Frontal cortex (tissue), 4 donors: ENCODE measurements at places on chromosomes 7 and 10. TPM values are rescaled to one million over a fixed set of nuclear protein-coding genes. Genes with fewer than 3 reads are reported as not detected.

GRCh38 chr10:121065330-121065729, 214.2 kb downstream of the WDR11 start:
- DNase-seq: no peak

DNA sequence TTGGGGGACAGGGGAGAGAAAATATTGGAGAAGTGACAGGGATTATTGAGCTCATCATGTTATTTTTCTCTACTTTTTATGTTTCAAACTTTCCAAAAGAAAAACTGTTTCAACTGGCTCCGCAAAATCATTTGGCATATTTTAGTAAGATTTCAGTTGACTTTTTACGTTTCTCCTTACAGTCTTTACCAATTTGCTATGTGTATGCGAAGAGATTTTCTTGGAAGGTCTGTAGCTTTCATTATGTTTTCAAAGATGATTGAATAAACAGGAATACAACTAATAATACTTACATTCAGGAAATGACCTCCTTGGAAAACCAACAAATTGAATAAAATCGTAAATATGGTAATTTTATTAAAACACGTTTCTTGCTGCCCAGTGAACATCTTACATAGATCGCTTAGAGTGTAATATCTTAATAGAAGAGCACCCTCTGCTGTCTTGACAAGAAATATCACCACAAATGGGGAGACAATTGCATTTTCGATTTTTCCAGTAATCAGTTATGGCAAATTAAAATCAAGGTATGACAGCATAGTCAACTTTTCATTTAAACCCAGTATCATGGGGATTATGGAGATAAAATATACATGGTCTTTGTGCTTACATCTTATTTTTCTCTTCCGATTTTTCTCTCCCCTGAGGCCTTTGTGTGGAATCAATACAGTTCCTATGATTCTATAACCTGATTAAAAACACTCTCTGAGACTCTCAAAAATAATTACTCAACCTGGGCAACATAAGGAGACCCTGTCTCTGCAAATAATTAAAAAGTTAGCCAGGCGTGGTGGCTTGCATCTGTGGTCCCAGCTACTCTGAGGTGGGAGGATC, 43.1 kb downstream of the MBL2 start:
- DNase-seq: peak; percentile 45

- no peak for DNase-seq
These were observed 192.1 kb downstream of the EBF3 start for GRCh38 chr10:129771991-129772431.

DNA sequence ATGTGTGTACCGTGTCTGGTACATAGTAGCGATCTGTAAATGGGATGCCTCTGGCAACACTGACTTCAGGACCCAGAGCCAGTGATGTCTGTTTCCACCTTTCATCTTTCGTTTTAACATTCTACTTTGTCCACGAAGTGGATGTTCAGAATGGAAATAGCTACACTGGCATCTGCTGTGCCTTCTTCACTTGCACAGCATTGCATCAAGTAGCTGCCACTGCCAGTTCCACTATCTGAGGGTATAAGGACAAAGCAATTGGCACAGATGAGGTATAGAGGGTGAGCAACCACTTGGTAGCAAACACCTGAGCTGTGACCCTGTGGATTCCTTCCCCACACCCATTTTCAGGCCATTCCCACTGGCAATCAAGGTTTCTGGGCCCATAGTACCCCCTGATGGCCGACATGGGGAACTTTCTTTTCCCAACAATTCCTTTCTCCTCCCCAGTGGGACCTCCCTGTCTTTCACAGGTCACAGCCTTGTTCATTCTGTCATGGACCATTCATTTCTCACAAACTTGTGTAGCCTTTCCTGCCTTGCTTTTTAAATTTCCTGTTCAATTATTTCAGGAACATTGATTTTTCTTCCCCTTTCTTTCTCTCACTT, 4.0 kb downstream of the ITGA8 start:
- DNase-seq: peak; percentile 26

GRCh38 chr7:43834463-43835251, 34.7 kb downstream of the MRPS24 start:
- DNase-seq: no peak

DNA sequence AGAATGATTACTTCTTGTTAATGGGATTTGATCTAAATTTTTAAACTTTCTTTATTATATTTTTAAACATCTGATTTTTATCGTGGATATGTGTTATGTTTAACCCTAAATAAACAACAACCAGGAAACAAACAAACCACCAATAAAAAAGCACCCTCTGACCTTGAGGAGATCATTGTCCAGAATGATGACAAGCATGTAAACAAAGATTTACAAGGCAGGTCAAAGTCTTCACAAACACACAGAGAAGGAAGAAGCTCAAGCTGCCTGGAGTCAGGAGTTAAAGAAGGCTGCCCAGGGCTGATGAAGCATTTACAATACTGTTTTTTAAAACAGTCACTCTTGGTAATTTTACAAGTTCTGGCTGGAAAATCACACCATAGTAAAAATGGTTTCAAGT, 31.0 kb upstream of the EGFR start:
- no peak for DNase-seq

DNA sequence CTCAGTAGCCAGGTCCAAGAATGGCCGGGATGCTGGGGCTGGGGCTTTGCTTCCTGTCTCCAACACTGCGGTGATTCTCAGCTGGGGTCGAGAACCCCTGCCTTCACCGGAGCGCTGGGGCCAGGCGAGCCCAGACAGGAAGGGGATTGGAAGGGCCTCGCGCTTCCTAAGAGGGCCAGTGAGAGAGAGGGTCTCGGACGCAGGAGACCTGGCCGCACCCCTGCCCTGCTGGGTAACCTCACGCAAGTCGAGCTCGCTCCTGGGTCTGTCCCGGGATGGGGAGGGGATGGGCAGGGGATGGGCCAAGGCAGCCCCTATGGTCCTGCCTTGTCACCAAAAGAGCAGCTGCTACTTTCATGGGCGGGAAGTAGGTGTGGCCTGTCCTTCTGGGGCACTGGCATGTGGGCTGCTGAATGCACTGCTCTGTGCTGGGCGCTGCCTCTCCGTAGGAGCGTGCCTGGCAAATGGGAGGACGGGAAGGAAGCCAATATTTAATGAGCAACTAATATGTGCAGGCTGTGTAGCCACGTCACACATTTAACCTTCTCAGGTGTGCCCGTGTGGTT, 20.0 kb downstream of the KCNK18 start:
- DNase-seq: no peak

DNA sequence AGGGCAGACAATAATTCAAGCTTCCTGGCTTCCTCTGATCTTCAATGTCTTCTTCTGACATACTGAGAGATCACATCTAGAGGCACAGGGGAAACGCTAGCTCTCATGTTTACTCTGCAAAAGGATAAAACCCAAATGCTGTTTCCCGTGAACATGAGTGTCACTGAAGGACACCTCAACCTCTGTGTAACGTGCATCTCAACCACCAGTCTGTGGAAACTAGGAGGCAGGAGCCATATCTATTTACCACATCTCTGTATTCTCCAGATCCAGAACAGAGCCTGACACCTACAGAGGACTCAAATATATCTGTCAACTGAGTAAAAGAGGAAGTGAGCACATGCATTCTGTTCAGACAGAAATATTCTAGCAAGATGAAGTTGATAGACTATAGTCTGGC, 140.3 kb upstream of the TARP start:
- DNase-seq: no peak

The MKLN1 gene
- total RNA-seq: 45.7 TPM

The CXCL12 gene
- total RNA-seq: 13.9 TPM

The CALHM1 gene
- not detected for total RNA-seq

The HDAC9 gene
- 117 TPM for total RNA-seq

The OR13A1 gene
- total RNA-seq: under 0.01 TPM
